A673 (cell line): ENCODE measurements at places on chromosomes 16 and 17.
A peak's percentile ranks its signal among the peaks of the same experiment; 100 is the strongest.

DNA sequence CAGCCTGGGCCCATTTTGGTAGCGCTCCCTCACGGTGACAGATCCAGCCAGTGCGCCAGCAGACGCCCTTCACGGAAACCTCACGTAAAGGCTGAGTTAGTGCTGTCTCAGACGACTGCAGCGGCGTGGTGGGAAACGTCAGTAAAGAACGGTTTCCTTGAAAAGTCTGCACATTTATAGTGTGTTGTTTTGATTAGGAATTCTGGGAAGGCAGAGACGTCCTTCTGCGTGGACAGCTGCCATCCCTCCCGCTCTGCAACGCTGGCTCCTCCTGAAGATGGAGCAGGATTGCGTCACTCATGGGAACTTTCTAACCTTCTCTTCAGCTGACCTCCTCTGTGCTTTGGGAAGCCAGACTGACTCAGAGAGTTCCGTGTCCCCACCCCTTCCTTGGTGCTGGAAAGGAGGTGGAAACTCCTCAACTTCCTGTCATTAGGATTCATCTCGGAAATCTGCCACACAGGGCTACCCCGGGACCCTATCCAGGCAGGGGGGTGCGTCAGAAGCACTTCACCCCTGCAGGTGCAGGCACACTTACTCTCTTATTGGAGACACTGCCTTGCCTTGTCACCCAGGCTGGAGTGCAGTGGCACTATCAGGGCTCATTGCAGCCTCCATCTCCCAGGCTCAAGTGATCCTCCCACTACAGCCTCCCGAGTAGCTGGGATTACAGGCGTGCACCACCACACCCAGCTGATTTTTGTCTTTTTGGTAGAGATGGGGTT lies 24.3 kb upstream of the CRISPLD2 start:
- no peak for DNase-seq

- DNase-seq: no peak
These were observed 239.1 kb downstream of the SEC14L1 start for GRCh38 chr17:77379832-77380231.

DNA sequence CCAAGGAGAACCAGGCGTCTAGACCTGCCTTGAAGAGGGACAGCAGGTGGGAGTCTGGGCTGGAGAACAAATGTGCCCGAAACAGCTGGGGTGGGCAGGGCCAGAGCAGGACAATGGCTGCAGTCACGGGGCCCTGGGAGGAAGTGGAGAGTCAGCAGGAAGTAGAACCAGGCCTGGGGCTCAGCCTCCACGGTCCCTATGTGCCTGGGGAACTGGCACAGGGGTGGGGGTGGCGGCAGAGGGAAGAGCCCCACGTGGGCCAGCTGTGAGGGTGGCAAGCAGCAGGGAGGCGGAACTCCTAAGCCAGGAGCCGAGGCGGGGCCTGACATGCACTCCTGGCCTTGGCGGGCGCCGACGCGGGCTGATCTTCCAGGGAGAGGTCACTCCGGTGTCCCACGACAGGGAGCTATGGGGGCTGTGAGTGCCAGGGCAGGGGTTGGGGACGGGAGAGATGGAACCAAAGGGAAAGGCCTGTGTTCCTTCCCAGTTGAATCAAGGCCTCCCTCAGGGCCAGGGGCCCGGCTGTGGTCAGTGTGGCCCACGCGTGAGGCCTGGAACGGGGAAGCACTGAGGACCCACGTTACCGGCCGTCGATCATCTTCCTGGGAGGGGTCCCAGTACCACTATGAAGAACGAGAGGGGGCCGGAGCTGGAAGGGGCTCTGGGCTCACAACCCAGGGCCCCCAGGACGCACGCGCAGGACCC lies 42.7 kb downstream of the TIMM22 start:
- DNase-seq: no peak

DNA sequence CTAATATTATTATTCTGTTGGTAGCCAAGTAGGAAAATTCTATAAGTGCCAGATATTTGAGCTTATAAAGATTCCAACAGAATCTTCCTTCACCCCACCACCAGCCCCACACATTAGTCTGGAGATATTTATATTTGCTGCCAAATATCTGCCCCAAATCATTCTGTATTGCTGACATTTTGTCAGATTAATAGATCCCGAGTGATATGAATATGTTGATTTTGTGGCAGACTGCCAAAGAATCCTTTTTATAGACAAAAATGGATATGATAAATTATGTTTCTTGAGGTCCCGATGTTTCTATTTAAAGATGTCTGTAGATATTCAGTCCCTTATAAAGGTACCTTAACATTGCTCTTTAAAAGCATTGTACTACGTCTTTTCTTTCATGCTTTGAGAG lies 162.2 kb upstream of the KCNJ16 start:
- DNase-seq: no peak

- no peak for DNase-seq
These were observed 162.8 kb downstream of the IRX3 start for GRCh38 chr16:54123766-54124165.

- DNase-seq: peak; percentile 42
These were observed 1.4 kb upstream of the SPHK1 start for GRCh38 chr17:76382803-76383545.

GRCh38 chr16:86126891-86127290 lies 227.9 kb downstream of the IRF8 start:
- DNase-seq: no peak

DNA sequence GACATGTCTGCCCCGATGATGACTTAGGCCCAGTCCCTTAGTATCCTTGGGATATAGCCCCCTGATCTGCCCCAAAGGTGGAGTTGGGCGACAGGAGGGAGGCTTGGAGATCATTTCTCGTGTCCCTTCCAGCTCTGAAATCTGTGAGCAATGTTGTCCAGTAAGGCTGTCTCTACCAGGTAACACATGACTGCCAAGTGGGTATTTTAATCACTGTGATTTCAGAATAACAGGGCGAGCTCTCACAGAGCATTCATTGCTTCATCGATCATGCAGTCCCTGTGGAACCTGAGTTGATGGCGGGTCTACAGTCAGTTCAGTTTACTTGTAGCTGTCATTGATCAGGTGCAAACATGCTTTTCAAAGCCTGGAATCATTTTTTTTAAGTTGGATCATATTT lies 39.2 kb downstream of the KSR1 start:
- no peak for DNase-seq

GRCh38 chr16:12091569-12092543 lies 115.3 kb downstream of the SNX29 start:
- DNase-seq: peak; percentile 70

DNA sequence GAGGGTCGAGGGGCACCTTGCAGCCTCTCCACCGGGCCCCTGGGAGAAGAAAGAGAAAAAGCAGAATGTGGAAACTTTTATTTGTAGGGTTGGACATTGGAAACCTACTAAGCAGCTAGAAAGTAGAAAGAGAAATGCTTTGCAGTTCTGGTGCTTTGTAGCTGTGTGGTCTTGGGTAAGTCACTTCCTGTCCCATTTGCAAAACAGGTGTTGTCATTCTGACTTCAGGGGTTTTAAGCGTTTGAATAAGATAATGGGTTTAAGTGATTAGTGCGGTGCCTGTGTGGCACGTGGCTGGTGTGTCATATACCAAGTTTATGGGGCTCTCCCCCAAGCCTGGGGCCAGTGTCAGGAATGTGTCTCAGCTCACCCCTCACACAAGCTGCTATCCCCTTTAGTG lies 1.6 kb downstream of the CA4 start:
- no peak for DNase-seq

DNA sequence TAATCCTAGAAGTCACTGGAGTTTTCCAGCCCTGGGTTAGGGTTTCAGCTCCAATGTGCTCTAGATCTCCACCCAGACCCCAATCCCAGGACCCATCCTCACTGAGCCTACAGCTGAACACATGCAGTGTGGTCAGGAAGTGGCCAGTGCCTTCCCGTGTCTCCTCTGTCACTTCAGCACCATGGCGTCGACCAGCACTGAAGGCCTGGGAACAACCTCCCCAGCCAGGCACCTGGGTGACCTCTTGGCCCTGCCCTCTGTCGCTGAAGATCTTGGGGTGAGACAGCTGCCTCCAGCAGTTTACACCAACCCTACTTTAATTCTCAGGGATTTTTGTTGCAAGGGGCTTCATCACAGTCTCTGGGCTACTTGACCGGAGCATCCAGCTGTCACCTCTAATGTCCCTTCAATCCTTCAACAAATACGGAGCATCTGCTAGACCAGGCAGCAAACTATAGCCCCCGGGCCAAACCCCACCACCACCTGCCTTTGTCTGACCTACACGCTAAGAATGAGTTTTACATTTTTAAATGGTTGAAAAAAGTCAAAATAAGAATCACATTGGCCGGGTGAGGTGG lies 18.0 kb upstream of the GSG1L start:
- DNase-seq: no peak

DNA sequence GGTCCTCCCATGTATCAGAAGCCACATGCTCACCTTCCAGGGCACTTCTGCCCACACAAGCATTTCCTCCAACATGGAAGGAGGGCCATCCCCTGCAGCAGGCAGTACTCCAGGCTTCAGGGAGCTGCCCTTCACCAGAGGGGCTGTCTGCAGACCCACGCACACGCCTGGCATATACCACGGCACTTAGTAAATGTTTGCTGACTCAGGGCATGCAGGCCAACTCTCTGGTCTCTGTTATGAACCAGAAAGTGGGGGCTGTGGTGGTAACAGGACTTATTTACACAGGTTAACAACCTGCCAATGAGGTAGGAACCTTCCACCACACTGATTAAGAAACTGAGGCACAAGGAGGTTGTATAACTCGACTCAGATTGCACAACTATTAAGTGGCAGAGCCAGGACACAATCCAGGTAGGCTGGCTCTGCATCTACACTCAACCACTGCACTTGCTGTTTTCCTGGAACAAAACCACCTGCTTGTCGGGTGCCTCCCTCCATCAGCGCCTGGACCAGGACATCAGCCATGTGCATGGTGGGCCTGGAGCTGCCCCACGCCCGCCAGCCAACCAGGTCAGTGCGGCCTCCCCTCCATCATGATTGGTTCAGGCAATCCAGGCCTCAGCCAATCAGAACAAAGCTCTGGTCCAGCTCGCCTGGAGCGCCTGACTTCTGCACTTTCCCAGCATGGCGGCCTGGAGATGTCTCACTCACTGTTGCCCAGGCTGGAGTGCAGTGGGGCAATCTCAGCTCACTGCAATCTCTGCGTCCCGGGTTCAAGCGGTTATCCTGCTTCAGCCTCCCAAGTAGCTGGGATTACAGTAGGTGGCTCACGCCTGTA lies 19.2 kb downstream of the ACTG1 start:
- DNase-seq: no peak

DNA sequence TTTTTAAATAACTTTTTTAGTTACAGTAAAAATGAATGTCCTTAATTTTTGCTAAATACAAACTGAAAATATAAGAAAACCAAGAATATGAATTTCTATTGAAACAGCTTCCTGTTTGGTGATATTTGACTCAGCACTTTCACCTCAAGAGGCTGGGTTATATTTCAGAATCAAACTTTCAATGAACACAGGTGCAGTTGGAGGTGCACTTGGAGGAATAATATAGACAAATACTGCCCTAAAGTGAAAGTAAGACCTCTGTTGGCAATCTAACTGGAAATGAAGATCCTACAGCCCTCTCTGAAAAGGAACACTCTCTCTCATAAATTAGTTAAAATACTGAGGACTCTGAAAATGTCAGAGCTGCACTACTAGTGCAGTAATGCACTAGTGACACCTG lies 106.2 kb downstream of the BRIP1 start:
- no peak for DNase-seq
